NB4 (cell line): ENCODE measurements at places on chromosomes 4 and X.

DNA sequence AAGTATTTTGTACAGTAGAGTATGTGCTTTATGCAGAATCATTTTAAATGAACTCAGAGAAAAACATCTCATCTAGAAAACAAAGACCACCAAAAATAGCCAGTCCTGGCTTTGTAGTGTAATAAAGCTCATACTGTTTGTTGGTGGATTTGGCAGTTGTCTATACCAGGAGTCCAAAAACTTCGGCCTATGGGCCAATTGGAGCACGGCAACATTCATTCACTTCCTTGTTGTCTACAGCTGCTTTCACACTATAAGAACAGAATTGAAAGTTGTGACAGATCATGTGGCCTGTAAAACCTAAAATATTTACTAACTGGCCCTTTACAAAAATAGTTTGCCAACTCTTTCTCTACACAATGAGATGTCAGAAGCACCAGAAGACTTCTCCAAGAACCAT lies 5.3 kb downstream of the FBXW7 start:
- DNase-seq, result no peak

DNA sequence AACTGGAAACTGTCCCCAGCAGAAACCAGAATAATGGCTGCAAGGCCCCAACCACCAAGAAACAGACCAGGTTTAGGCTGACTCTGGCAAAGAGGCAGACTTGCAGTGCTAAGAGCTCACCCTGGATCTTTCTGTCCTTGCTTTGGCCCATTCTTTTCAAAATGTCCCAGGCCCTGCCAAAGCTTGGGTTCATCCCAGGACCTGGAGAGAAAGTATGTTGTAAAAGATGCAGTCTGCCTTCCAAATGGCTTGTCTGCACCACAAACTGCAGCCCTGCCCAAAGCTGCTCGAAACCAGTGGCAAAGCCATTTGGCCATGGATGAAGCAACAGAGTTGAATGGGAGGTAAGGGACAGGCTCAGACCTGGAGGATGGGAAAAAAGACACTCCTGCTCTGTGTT lies 38.0 kb upstream of the LNX1 start:
- DNase-seq, result no peak

DNA sequence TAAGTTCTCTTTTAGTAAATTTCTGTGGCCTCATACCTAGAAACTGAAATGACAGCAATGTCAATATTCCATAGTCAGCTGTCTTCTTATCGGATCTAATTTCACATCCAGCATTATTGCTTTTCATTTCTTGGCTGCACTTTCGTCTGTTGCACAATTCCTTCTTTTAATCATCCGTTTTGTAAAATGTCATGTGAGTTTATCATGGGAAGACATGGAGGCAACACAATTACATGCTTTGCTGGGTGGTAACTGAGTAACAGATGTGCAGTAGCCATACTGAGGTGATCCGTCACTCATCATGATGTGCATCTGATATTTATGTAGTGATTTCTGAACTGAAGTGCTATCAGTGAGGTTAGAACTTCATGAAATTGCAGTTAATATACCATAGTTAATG lies 68.3 kb upstream of the SLC7A11 start:
- DNase-seq, result no peak

DNA sequence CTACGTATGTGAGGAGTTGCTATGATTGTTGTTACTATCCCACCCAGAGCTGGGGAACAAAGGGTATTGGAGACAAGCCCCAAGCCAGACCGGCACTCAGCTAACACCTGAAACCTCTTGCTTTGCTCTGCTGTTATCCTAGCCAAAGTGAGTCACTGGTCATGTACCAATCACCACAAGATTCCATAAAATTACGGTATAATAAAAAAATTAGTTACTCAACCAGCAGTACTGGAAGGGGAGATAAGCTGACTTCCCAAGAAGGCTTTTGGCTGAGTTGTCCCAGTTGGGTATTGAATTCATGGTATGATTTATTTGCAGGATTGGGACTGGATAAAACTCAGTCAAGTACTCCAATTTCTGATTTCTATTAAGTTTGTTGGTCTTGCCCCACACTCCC lies 5.3 kb downstream of the EDA2R start:
- DNase-seq, result no peak

GRCh38 chrX:103817502-103817901 lies 14.6 kb downstream of the RAB9B start:
- DNase-seq, result peak; percentile 49

GRCh38 chr4:108519911-108520601 lies 100.3 kb upstream of the RPL34 start:
- no peak for DNase-seq

GRCh38 chr4:33255507-33255906 lies 2535.3 kb downstream of the PCDH7 start:
- no peak for DNase-seq

DNA sequence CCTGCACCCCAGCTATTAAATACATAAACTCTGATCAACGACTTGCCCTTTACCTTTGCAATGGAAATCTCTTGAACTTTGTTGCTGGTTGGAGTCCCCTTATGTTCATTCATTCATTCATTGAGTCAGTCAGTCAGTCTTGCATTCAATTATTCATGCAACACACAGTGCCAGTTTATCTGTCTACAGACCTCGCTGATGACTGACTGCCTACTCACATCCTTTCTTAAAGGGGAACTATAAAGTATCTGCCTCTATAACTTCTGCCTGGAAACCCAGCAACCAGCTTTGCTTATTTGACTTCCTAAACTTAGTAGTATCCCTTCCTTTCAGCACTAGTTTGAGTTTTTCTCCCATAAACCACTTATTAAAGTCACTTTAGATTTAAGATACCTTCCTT lies 620.8 kb upstream of the ADGRL3 start:
- no peak for DNase-seq

DNA sequence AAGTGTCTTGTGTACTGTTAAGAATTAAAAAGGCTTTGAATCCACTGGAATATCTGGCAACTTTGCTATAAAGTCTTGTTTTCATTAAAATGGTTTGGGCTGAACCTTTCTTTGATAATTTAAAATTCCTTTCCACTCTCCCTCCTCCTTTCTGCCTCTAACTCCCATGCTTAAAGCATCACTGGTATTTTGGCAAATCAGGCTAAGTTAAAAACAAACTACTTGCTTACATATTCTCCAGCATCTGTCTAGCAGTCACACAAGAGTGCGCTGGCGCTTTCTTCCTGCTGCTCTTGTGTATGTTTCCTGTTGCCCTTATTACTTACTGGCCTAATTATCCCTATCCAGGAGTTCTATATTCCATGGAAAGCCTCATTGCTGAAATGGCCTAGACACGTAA lies 136.6 kb downstream of the VEGFC start:
- no peak for DNase-seq

GRCh38 chrX:49237060-49237459 lies 1.8 kb downstream of the CCDC22 start:
- DNase-seq, result peak; percentile 88

- no peak for DNase-seq
Measured at GRCh38 chrX:38570396-38570795, 9.1 kb downstream of the TSPAN7 start.

DNA sequence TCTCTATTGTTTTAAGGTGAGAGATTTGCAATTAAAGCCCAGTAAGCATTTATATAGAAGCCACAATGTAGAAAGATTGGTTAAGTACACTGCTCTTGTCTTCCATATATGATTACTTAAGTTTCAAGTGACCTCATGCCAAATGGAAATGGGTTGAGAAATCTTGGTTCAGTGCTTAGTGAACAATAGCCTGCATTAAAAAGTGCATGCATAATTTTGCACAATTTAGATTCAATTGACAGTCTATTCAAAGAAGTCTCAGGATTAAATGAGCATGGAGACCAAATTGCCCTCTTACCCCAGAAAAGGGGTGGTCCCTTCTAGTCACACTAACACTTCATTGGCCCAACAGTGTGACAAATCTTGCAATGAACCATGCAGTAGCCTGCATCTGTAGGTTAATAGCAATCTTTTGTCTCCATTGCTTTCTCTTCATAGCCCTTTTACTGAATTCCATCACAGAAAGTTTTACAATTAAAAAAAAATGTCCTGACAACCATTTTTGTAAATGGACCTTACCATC lies 93.6 kb downstream of the HHIP start:
- DNase-seq, result no peak

- peak; percentile 26 for DNase-seq
Measured at GRCh38 chrX:39158801-39159657, 357.8 kb downstream of the MID1IP1 start.

DNA sequence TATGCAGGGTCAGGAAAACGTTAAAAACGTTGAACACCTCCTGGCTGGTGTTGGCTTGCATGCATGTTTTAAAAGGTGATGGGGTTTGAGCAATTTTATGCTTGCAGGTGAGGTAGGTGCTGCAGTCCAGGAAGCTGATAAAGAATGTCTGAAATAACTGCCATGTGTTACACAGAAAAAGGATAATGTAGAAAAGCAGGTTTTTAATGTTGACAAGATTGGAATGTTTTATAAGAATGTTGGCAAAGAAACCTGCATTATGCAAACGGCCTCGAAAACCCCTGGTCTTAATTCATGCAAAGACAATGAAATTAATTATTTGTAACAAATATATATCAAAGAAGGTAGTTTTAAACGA lies 723.7 kb upstream of the AGA start:
- DNase-seq, result no peak

GRCh38 chr4:75057369-75057768 lies 124.5 kb downstream of the PARM1 start:
- DNase-seq, result no peak

GRCh38 chr4:18882468-18882867 lies 860.9 kb upstream of the LCORL start:
- DNase-seq, result no peak
